PC-3 (cell line): ENCODE measurements at places on chromosomes 16 and 17.
A peak's percentile ranks its signal among the peaks of the same experiment; 100 is the strongest.

- no peak for DNase-seq
These were observed 31.4 kb upstream of the HS3ST3B1 start for GRCh38 chr17:14269473-14269872.

DNA sequence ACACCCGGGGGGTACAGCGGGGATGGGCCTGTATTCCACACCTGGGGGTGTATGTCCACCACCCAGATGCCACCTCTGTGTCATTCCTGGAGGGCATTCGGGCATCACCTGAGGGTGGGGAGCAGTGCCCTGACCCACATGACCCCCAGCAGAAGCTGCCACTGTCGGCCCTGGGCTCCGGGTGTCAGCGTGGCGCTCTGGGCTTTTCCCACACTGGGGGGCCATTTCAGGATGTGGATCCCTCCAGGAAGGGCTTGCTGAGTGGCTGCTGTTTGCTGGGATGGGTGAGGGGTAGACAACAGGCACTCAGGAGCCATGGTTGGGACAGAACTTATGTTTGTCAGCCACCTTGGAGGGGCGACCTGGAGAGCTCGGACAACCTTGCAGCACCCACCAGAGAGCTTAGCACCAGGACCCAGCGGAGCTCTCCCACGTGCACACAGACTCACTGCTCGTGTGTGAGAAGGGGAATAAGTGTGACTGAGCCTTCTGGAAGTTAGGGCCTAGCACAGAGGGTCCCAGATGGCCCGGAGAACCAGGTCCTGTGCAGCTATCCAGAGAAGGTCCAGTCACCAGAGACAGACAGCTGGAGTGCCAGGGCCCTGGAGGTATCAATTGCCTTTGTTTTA lies 102.7 kb downstream of the METRNL start:
- DNase-seq = no peak

DNA sequence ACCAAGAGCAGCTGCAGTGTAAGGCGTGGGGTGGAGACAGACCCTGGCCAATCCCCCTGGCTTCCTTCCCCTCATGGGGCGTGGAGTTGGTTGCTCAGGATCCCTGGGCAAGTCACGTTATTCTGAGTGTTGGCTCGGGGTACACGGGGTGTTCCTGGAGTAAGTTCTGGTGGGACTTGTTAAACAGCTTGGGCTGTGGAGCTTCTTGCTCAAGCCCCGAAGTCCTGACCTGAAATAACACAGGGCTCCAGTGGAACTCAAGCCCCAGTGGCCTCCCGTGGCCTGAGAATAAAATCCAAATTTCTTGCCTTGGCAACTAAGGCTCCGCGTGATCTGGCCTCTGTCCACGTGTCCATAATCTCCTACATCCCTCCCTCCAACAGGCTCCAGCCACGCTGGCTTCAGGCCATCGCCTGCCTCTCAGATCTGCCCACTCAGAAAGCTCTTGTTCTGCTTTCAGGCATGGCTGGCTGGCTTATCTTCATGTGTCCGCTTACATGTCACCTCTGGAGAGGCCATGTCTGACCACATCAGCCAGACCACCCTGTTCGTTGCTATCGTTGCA lies 49.3 kb upstream of the BCO1 start:
- no peak for DNase-seq

- no peak for DNase-seq
These were observed 12.3 kb upstream of the CYTH1 start for GRCh38 chr17:78794399-78794798.

GRCh38 chr16:88846088-88846487 lies 10.7 kb downstream of the GALNS start:
- no peak for DNase-seq

GRCh38 chr16:48176635-48177408 lies 21.0 kb upstream of the ABCC12 start:
- no peak for DNase-seq

DNA sequence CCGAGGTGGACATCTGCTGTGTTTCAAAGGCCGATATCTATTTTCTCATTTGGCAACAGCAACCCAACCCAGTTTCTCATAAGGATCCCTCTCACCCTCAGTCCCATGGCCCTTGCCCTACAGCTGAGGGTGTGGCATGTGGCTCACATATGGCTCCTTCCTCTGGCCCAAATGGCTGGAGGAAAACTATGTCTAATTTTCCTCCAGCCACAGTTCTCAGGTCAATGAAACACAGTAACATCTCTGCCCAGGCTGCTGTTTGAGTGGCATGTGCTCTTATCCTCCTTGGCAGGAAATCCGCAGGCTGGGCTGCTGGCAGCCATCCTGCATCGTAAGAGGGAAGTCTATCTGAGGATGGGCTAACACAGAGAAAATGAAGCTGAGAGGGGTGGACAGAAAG lies 24.1 kb downstream of the SERPINF1 start:
- DNase-seq = no peak

DNA sequence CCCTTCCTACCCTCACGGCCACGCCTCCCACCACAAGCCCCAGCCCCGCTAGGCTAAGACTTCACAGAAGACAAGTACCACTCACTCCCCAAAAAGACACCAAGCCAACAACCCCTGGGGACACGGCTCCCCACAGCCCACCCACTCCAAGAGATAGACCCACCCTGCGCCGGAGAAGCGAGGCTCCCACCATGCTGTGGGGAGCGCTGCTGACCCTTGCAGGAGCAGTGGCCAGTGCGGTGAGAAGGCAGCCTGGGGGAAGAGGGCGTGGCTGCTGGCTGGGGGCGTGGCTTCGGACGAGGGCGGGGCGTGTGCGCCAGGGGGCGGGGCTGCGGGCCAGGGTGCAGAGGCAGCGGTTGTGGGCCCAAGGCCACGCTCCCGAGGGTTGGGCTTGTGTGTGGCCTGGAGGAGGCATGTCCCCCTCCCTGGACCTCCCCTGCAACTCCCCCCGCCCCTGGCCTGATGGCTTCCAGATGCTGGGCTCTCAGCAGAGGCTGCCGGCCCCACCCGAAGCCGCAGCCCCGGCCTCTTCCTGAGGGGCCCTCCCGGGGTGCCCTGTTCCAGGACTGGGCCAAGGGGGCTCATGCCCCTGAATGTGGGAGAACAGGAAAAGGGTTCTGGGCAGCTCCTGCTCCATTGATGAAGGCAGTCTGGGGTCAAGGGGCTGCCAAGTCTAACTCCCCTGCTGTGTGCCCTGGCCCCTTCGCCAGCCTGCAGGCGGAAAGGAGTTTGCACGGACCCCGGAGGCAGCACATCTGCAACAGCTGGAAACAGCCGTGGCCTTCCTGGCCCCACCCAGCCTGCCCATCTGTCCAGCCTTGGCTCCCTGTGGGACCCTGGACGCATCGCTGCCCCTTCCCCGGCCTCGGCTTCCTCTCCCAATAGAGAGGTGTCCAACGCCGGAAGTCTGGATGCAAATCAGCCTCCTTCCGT lies 9.1 kb downstream of the TFAP4 start:
- DNase-seq = no peak

- DNase-seq = no peak
These were observed 318.3 kb downstream of the PHKB start for GRCh38 chr16:47779201-47780016.

- DNase-seq = no peak
These were observed 135.6 kb downstream of the PARN start for GRCh38 chr16:14494396-14494966.

DNA sequence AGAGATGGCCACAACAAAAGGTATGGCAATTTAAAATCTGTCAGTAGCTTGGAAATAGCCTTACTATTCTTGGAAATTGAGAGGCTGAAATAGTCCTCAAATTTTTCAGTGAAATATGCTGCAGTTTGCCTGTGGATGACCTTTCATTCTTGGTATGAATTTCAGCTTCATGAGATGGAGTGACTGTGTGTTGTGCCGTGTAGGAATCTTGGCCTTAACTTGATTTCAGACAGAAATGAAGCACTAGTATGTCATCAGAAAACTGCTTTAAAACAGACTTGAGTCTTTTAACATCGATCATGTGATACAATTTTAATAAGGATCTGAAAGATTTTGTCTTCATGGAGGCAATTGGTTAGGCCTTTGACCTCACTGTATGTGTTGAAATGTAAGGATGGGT lies 247.2 kb downstream of the CNTNAP4 start:
- DNase-seq = no peak

GRCh38 chr16:60077861-60078260 lies 1343.7 kb upstream of the GOT2 start:
- no peak for DNase-seq

GRCh38 chr16:68362947-68363657 lies 52.3 kb downstream of the PRMT7 start:
- DNase-seq = no peak

DNA sequence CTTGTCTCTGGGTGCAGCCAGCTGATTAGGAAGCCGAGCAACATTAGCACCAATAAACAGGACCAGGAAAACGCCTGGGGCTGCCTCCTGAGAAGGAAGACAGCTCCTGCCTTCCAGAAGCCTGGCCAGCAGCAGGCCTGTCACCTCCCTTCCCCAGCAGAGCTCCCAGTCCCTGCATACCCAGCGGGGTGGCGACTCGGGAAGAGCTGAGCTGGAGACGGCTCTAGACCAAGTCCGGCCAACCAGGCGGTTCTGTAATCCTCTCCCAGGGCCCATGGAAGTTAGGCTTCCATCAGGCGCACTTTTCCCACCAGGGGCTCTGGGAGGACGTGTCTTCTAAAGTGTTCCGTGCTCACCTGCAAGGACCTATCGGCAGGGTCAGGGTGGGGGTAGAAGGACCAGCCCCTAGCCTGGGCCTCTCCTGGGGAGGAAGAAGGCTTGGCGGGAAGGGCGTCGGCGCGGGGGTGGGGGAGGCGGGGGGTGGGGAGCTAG lies 12.0 kb upstream of the CLUH start:
- DNase-seq = peak; percentile 32

DNA sequence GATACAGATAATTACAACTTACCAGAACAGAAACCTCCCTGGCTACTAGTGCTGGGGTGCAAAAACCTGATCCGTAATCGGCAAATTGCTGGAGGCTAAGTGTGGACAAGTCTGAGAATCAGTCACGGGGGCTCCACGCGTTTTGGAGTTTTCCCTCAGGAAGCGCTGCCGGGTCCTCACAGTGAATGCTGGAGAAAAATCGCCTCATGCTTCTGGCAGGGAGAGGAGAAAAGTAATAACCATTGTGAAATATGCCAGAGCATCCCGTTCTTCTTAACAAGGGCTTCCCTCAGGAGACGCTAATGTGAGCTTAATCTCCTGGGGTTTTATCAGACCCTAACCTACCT lies 79.0 kb upstream of the CACNG5 start:
- DNase-seq = no peak

DNA sequence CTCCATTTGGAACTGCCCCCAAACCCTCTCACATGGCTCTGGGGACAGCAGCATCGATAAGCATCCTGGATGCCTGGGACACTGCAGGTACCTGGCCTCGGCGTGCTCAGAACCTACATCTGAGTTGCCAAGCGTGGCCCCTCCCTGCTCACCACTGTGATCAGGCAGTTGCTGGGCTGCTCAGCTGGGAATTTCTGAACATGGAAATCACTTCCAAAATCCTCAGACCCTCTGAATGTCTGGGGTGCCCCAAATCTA lies 6.3 kb downstream of the CDH5 start:
- DNase-seq = no peak
